Chondrocyte (in vitro differentiated cells): ENCODE measurements at places on chromosomes 3 and 15. TPM values are rescaled to one million over a fixed set of nuclear protein-coding genes. Genes with fewer than 3 reads are reported as not detected.

DNA sequence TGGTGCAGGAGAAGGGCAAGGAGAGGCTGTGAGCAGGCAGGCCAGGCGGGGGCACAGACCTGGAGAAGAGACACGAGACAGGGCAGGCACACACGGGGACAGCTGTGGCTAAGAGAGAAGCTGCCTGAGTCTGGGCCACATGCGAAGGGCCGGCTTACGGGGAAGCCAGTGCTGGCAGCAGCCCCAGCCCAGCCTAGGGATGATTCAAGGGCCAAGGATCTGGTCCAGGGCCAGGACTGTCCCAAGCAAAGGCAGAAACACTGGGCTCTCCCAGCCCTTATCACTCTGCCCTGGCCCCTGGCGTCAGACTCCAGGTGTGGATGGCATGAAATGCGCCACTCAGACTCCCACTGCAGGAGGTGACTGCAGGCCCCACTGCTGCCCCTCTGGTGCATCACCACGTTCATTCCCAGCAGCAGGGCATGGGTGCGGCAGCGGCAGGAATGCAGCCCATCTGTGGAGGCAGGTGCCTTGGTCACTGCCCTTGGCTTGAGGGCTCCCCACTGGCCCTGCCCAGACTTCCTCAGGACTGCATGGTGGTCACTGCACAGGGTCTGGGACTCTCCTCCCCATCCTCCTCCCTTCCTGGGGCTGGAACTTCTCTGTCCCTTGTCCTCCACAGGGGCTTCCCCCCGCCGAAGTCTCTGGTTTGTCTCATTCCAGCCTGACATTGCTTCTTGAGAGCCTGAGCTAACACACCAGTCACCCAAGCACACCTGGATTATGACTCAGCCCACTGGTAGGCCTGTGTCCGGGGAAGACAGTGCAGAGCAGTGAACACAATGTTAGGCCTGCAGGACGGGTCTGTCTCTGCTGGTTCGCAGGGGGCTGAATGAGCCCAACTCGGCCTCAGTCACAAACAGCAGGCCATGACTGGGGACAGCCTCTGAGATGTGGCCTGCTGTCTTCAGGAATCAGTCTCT lies 69.3 kb downstream of the TBC1D2B start:
- no peak for DNase-seq
- H3K4me1 ChIP-seq = peaks cover 33% of the 10 kb centered on the region
- H3K36me3 ChIP-seq = peaks cover 33% of the 10 kb centered on the region
- no peak overlapping the region for H3K27ac ChIP-seq

GRCh38 chr15:89132611-89133507 lies 44.6 kb downstream of the ABHD2 start:
- peaks cover 28% of the 10 kb centered on the region for H3K4me1 ChIP-seq
- DNase-seq = no peak
- no peaks in the 10 kb centered on the region for H3K27me3 ChIP-seq
- no peak overlapping the region for H3K4me3 ChIP-seq

- no peaks in the 10 kb centered on the region for H3K36me3 ChIP-seq
- no peak for DNase-seq
- H3K27me3 ChIP-seq = peaks cover 12% of the 10 kb centered on the region
- H3K4me3 ChIP-seq = no peak overlapping the region
- no peaks in the 10 kb centered on the region for H3K4me1 ChIP-seq
Measured at GRCh38 chr15:89230277-89230676, 8.9 kb upstream of the RLBP1 start.

DNA sequence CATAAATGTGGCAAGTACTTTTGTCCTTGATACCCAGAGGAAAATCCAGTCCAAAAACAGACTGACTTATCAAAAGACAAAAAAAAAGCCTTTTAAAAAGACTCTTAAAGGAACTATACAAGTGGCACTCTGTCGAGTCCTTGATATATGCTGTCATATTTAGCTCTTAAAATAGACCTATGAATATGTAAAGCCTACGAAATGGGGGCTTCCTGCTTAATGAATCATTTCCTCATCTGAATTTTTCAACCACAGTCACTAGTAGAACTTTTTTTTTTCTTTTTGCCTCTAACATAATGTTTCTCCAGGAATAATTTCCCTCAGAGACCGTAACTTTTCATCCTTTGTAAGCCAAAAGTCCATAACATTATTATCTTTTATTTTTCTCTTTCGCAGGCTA lies 95.8 kb downstream of the P3H2 start:
- no peaks in the 10 kb centered on the region for H3K36me3 ChIP-seq
- H3K4me1 ChIP-seq = peaks cover 46% of the 10 kb centered on the region
- peak overlapping the region; percentile 76 for H3K27ac ChIP-seq

DNA sequence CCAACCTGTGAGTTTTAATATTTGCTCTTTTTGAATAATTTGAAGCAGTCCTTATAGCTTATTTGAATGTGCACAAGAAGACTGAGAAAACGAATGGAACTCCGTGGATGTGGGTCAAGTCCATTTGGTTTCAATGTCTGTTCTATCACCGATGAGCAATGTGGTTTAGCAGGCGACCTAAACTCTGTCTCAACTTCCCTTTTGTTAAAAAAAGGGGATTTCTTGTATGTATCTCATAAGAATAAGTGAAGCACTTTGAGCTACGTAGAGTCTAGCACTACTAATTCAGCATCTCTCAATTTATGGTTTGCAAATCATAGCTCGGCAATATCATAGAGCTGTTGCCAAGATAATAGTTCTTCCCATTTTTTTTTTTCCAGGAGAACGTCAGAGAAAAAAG lies 4.6 kb upstream of the SKIL start:
- H3K4me3 ChIP-seq = no peak overlapping the region
- H3K4me1 ChIP-seq = peaks cover 31% of the 10 kb centered on the region
- no peak overlapping the region for H3K27ac ChIP-seq
- no peaks in the 10 kb centered on the region for H3K36me3 ChIP-seq

COL6A5 gene
- not detected in 3 replicates for total RNA-seq

DNA sequence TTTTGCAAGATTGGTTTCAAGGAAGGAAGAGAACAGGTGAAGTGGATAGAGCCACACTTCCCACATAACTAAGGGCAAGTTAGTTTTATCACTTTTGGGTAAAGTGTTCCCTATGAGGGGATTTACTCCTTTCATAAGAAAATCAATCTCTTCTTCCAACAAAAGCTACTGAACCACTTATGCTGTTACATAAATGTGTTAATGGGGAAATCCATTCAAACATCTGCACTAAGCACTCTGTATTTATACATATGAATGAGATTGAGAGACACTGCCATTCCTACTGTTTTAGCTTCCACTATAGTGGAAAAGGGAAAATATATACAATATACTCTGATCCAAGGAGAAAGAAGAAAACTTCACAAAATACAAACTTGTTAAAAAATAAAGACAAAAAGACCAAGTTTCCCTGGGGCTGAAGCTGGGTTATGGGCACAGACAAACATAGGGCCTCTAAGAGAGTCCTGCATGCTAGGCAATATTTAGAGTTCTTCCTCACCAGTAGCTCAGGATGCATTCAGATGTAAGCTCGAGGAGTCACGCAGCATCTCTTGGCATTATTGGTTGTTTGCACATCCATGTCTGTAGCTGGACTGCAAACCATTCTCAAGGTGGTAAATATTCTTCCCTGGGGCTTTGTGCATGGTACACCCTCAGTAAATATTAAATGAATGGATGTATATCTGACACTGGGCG lies 454.2 kb downstream of the FGF12 start:
- DNase-seq = no peak
- no peak overlapping the region for H3K4me3 ChIP-seq
- no peaks in the 10 kb centered on the region for H3K27me3 ChIP-seq

GRCh38 chr3:84184937-84185336 lies 773.9 kb upstream of the CADM2 start:
- no peaks in the 10 kb centered on the region for H3K27me3 ChIP-seq
- H3K27ac ChIP-seq = no peak overlapping the region
- H3K36me3 ChIP-seq = no peaks in the 10 kb centered on the region
- no peaks in the 10 kb centered on the region for H3K4me1 ChIP-seq
- H3K4me3 ChIP-seq = no peak overlapping the region

GRCh38 chr15:47514200-47514652 lies 203.1 kb upstream of the SEMA6D start:
- H3K4me3 ChIP-seq = no peak overlapping the region
- no peaks in the 10 kb centered on the region for H3K36me3 ChIP-seq
- no peaks in the 10 kb centered on the region for H3K4me1 ChIP-seq
- H3K27me3 ChIP-seq = no peaks in the 10 kb centered on the region
- no peak overlapping the region for H3K27ac ChIP-seq

DNA sequence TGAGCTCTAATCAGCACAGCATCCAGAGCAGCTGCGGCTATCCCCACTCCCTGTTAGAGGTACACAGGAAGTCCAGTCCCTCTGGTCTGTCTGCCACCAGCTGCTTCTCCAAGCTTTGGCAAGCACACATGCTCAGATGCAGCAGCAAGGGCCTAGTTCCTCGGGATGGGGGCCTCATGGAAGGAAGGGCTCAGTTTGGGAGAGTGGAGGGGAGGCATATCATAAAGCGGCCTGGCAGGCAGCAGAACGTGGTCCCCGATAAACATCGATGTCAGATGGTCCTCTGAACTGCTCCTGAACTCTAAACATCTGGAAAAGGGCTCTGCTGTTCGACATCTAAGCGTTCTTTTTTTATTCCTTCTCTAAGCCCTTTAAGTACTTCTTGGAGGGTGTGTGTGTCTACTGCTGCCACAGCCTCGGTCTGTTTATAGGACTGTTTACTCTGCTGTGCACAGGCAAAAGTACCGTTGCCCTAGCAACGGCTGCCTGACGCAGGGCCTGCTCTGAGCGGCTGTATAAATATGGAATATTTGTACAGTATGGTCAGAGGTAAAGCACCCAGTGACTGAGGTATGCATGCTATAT lies 74.6 kb downstream of the PRICKLE2 start:
- H3K4me1 ChIP-seq = peaks cover 51% of the 10 kb centered on the region

GRCh38 chr15:91227117-91227516 lies 127.1 kb downstream of the SV2B start:
- DNase-seq = no peak
- H3K36me3 ChIP-seq = no peaks in the 10 kb centered on the region
- H3K27me3 ChIP-seq = peaks cover 10% of the 10 kb centered on the region
- no peak overlapping the region for H3K4me3 ChIP-seq

DNA sequence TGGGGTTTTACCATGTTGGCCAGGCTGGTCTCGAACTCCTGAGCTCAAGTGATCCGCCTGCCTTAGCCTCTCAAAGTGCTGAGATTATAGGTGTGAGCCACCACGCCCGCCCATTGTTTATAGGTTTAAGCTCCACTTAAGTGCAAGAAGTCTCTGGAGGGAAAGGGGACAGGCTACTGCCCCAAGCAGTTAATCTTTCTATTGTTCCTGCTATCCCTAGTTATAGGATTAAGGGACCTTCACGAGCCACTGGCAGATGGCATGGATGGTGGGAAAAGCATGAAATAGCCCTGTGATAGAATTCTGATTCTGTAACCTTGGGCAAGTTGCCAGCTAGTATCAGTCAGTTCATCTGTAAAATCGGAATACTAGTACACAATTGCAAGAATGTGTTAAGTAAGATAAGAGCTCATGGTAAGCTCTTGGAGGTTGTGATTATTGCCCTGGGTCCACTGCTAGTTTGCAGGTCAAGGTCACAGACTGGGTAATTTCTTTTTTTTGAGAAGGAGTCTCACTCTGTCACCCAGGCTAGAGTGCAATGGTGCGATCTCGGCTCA lies 5.3 kb upstream of the RBPMS2 start:
- H3K4me1 ChIP-seq = peaks cover 2% of the 10 kb centered on the region
- no peaks in the 10 kb centered on the region for H3K27me3 ChIP-seq
- no peaks in the 10 kb centered on the region for H3K36me3 ChIP-seq
- DNase-seq = no peak
- no peak overlapping the region for H3K27ac ChIP-seq

DNA sequence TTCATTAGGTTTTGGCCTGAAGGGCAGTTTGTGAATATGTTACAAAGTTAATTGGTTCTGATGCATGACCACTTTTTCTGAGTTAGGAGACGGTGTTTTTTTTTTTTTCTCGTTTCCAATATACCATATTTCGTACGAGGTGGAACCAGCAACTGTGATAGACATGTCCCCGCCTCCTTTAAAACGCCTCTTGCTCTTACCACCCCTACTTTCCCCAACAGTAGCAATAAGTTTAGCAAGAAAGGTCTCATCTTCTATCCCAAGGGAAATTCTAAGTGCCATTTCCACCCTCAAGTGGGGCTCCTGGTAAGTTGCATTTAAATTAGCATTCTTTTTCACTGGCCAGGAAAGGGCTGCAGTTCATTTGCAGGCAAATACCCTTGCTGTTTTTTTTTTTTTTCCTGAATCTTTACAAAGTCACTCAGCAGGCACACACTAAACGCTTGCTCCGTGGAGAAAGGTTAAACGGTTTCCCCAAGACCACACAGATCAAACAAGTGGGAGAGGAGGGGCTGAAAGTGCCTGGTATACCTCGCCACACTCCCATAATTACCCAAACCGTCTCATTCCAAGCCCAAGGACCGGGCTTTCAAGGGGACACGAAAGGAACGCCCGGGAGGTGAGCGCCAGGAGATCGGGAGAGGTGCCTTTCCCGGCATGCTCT lies 39.5 kb upstream of the MGA start:
- H3K27ac ChIP-seq = peak overlapping the region; percentile 98
- DNase-seq = no peak
- peaks cover 2% of the 10 kb centered on the region for H3K36me3 ChIP-seq
- peak overlapping the region; percentile 88 for H3K4me3 ChIP-seq
